Activated CD8-positive, alpha-beta T cell treated with anti-CD3 and anti-CD28 coated beads for 36 hours (primary cell): ENCODE measurements at places on chromosomes 2 and 18. TPM values are rescaled to one million over a fixed set of nuclear protein-coding genes. Genes with fewer than 3 reads are reported as not detected.
A peak's percentile ranks its signal among the peaks of the same experiment; 100 is the strongest.

GRCh38 chr2:127614731-127615130, 31.2 kb upstream of the GPR17 start:
- H3K27me3 ChIP-seq: peaks cover 7% of the 10 kb centered on the region
- H3K36me3 ChIP-seq: no peaks in the 10 kb centered on the region
- no peak overlapping the region for H3K4me3 ChIP-seq
- peaks cover 22% of the 10 kb centered on the region for H3K4me1 ChIP-seq
- no peak for DNase-seq

DYTN gene
- not detected for total RNA-seq

DNA sequence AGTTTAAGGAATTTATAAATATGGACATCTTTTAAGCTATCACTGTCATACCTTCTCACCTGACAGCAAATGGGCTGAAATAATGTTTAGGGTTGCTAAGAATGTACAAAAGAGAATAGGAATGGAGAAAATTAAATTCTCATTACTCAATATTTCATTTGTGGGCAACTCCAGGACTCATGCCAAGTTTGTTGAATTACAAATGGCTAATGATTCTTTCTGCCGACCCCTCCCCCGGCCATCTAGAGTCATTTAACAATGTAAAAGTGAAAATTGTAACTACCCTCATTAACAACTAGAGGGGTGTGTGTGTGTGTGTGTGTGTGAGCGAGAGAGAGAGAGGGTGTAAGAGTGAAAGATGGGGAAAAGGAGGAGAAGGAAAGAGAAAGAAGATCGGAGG, 708.5 kb upstream of the FAM98A start:
- no peaks in the 10 kb centered on the region for H3K4me1 ChIP-seq
- no peak for DNase-seq
- H3K36me3 ChIP-seq: no peaks in the 10 kb centered on the region
- H3K27me3 ChIP-seq: no peaks in the 10 kb centered on the region

DNA sequence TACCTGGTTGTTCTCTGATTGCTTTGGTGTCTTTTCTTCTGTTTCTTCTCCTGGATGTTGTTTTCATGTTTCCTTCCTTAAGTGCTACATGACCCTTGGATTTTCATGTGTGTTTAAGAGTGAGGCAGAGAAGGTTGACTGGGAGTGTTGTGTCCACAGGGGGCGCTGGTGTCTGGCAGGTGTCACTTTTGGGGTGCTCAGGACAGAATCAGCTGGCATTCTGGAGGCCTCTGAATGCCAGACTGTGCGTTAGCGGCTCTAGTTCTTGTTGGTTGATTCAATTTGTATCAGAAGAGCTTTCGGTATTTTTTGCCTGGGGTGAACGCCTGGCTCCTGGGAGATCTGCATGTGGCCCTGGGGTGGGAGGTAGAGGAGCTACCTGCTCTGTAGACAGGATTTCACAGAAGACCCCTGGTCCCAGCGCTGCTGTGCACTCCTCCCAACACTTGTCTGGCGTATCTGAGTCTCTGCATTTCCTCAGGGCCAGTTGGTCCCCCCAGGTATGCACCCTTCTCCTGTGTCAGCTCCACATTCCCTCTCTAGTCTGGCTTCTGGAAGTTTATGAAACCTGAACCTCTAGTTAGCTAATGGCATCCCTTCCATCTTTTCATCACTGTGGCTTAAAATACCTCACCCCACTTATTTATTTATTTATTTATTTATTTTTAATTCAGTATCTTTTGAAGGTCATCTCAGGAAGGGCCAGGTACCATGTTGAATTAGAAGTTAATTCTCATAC, 1.1 kb downstream of the GREB1 start:
- peak; percentile 14 for DNase-seq
- H3K36me3 ChIP-seq: no peaks in the 10 kb centered on the region
- peaks cover 25% of the 10 kb centered on the region for H3K27me3 ChIP-seq
- no peaks in the 10 kb centered on the region for H3K4me1 ChIP-seq

DNA sequence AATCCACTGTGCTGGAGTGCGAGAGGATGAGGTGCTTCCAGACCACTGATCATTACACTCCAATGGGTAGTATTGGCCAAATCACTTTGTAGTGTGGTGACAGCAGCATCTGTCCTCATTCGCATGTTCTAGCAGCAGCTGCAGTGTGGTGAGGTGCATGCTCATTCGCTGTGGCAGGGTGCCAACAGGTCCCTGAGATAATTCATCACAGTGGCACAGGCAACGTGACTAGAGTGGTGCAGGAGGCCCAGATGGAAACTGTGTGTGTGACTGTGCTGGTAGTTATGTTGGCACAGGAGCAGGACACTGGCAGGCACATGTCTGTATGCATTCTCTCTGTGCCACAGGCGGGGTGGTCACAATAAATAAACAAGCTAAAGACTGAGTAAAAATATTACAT, 329.5 kb upstream of the SYT4 start:
- no peak overlapping the region for H3K27ac ChIP-seq
- DNase-seq: no peak
- H3K27me3 ChIP-seq: no peaks in the 10 kb centered on the region
- no peaks in the 10 kb centered on the region for H3K36me3 ChIP-seq
- no peaks in the 10 kb centered on the region for H3K4me1 ChIP-seq
- no peak overlapping the region for H3K4me3 ChIP-seq

- H3K27me3 ChIP-seq: peaks cover 2% of the 10 kb centered on the region
- H3K27ac ChIP-seq: no peak overlapping the region
- H3K4me1 ChIP-seq: no peaks in the 10 kb centered on the region
- DNase-seq: no peak
- no peaks in the 10 kb centered on the region for H3K36me3 ChIP-seq
Observed at GRCh38 chr2:179487010-179487731, 222.5 kb upstream of the SESTD1 start.

GRCh38 chr18:80107426-80107825, 1.6 kb upstream of the ADNP2 start:
- H3K36me3 ChIP-seq: peaks cover 13% of the 10 kb centered on the region
- DNase-seq: no peak
- no peak overlapping the region for H3K27ac ChIP-seq
- no peaks in the 10 kb centered on the region for H3K27me3 ChIP-seq
- H3K4me3 ChIP-seq: no peak overlapping the region
- peaks cover 37% of the 10 kb centered on the region for H3K4me1 ChIP-seq

SIGLEC15 gene
- total RNA-seq: not detected

UGT1A8 gene
- not detected for total RNA-seq

VRK2 gene
- 18.3 TPM for total RNA-seq

SUCLG1 gene
- 69.1 TPM for total RNA-seq
